A549 treated with RU486 at 1 μM for 4 hours (cell line): ENCODE measurements at places on chromosomes 4 and X. TPM values are rescaled to one million over a fixed set of nuclear protein-coding genes. Genes with fewer than 3 reads are reported as not detected.

The MAGEE1 gene
- 3.3 to 4.9 TPM (median 4.7 TPM) in 5 replicates for total RNA-seq

The NELFA gene
- total RNA-seq, result 17.5 to 26.6 TPM (median 23.9 TPM) in 5 replicates

The GBA3 gene
- not detected in 5 replicates for total RNA-seq

The DGKK gene
- total RNA-seq, result 0.02 TPM in 1 of 5 replicates, not detected in the others

The UGT2A1 gene
- total RNA-seq, result not detected in 5 replicates

The ARHGAP36 gene
- total RNA-seq, result not detected in 5 replicates

The USP53 gene
- total RNA-seq, result 4.1 to 11.9 TPM (median 10.0 TPM) in 5 replicates

The HTN3 gene
- total RNA-seq, result not detected in 5 replicates

The FGA gene
- total RNA-seq, result 7.1 to 11.3 TPM (median 7.9 TPM) in 5 replicates

The IQSEC2 gene
- total RNA-seq, result 31.0 to 42.7 TPM (median 39.6 TPM) in 5 replicates

The CCNA2 gene
- total RNA-seq, result 29.9 to 51.0 TPM (median 47.8 TPM) in 5 replicates

The XPNPEP2 gene
- total RNA-seq, result not detected in 5 replicates

The F8A2 gene
- not detected in 5 replicates for total RNA-seq

The NDP gene
- total RNA-seq, result not detected in 5 replicates

The RBPJ gene
- 10.5 to 15.8 TPM (median 12.4 TPM) in 5 replicates for total RNA-seq

The TRMT10A gene
- 3.6 to 5.6 TPM (median 4.1 TPM) in 5 replicates for total RNA-seq

The UGT2B17 gene
- not detected in 5 replicates for total RNA-seq

The C4orf50 gene
- not detected in 5 replicates for total RNA-seq

The HAND2 gene
- total RNA-seq, result 0.29 to 0.92 TPM (median 0.42 TPM) in 5 replicates

The KIF4A gene
- total RNA-seq, result 24.2 to 29.0 TPM (median 27.9 TPM) in 5 replicates

The TEX13D gene
- total RNA-seq, result not detected in 5 replicates

The MTNR1A gene
- 0.21 to 0.64 TPM (median 0.31 TPM) in 5 replicates for total RNA-seq
